ENCODE measurements at places on chromosomes 16 and 17.
A peak's percentile ranks its signal among the peaks of the same experiment; 100 is the strongest.

GRCh38 chr17:65434251-65434650 lies 127.2 kb downstream of the AXIN2 start:
- no peak for DNase-seq

DNA sequence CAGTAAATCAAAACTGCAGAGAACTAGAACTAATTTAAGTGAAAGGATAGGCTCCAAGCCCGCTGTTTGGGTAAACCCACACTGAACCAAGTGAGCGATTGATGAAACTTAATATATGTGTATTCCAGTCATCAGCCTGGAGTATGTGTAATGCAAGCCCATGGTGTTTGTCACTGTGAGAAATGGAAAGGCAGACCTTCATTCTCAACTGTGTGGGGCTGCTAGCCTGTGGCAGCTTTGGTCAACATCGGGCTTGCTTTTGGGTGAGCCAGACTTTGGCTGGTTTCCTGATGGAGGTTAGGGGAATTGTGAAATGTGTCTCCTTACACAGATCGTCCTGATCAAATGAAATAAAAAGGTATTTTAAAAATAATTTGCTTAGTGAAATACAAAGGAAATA lies 279.9 kb downstream of the IRX3 start:
- DNase-seq = no peak

DNA sequence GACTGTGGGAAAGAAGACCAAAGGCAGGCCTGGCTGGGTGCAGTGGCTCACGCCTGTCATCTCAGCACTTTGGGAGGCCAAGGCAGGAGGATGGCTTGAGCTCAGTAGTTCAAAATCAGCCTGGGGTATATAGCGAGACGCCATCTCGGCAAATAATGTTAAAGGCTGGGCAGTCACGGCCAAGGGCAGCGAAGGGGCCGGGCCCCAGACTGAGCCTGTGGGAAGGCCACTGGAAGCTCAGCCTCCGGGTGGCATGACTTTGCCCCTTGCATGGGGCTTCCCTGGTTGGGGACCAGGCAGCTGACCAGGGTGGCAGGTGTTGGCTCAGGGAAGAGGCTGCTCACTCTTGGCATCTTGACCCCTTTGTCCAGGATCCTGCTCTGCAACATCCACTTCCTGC lies 14.0 kb upstream of the CD300LD start:
- DNase-seq = no peak

DNA sequence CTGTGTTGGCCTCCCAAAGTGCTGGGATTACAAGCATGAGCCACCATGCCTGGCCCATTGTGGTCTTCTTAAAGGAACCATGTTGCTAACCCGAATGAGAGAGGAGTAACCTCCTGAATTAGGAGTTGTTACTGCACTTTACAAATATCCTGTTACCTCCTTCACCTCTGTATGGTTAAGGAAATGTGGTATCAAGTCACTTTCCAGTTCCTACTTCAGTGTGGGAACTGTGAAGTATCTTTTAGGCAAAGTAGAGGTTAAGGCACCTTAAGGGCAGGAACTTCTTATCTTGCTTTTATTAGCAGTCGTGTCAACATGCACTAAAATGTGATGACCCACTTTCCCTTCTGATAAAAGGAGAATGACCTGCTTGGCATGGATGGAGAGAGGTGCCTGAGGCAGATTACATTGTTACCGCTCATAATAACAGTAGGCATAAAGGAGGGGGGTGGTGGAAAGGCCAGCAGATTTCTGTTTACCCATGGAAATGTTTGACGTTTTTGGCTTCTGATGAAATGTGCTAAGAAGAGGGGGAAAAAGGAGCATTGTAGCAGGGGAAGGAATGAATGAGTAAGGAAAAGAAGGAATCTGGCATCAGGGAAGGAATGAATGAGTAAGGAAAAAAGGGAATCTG lies 28.5 kb downstream of the FTO start:
- no peak for DNase-seq

- no peak for DNase-seq
These were observed 34.4 kb downstream of the CDRT4 start for GRCh38 chr17:15432807-15433611.

- DNase-seq = no peak
These were observed 18.5 kb downstream of the RSPRY1 start for GRCh38 chr16:57204675-57205074.

GRCh38 chr17:68870161-68870826 lies 84.9 kb downstream of the ABCA8 start:
- no peak for DNase-seq

DNA sequence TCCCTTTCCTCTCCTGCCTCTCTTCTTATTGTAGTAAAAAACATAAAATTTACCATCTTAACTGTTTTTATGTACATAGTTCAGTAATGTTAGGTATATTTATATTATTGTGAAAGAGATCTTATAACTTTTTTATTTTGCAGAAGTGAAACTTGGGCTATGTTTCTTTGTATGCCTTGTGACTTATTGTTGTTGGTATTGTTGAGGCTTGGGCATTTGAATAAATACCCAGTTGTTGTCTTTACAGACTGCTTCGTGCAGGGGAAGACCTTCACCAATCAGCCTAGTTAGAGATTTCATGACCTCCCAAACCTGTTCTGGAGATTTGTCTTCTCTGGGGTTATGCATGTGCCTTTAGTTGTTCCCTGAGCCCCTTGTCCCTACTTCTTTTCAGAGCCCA lies 31.9 kb downstream of the REXO5 start:
- DNase-seq = no peak

- peak; percentile 12 for DNase-seq
These were observed 68.9 kb upstream of the SDK2 start for GRCh38 chr17:73713136-73713535.

- no peak for DNase-seq
These were observed 947 bp downstream of the DDX42 start for GRCh38 chr17:63774969-63775265.

- DNase-seq = no peak
These were observed 197.3 kb upstream of the SDK2 start for GRCh38 chr17:73841431-73842060.

- DNase-seq = no peak
These were observed 5.2 kb upstream of the CDH11 start for GRCh38 chr16:65126845-65127624.

GRCh38 chr16:47644661-47645060 lies 183.5 kb downstream of the PHKB start:
- DNase-seq = no peak

- no peak for DNase-seq
These were observed 4.7 kb downstream of the NOD2 start for GRCh38 chr16:50697881-50698767.

DNA sequence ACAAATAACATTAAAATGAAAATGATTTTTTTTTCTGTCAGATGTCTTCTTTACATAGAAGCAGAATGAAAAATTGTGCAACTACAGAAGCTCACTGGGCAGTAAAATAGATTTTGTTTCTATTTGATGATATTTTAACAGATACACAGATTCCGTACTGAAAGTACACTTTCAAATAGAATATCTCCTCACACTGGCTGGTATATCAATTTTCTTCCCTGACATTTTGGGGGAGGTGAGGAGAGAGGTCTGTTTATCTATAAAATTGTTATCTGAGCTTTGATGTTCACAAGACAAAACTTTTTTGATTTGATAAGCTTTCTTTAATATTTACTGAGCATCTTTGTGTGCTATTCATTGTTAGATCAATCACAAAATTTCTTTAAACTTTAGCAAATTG lies 124.3 kb upstream of the NACA2 start:
- no peak for DNase-seq

DNA sequence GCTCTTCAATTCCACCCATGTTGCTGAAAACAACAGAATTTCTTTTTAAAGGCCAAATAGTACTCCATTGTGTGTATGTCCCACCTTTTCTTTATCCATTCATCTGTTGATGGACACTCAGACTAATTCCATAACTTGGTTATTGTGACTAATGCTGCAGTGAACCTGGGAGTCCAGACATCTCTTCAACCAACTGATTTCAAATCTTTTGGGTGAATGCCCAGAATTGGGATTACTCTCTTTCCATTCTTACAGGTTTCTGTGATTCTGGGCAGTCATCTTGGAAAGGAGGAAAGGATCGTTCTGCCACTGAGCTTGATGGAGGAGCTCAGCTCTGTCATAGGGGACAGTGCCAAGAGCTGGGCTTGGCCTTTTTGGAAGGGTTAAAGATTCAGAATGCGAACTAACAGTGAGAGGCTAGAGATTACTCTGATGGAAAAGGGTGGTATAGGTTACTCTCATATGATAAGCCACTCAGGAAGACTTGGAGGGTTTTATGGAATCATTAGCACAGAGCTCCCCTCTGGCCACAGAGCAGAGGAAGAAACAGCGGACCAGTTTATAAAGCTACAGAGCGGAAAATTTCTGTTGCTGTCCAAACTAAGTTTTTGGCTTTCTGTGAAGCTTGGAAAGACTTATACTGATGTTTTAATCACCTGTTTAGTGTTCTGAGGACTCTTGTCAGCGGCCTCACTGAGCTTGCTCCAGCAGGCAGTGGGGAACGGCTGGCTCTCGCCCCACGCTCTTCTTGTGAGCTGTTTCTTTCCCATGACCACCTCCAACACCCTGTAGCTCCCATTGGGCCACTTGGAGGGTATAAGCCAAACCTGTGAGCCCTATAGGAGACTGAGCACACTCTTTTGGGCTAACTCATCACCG lies 48.3 kb downstream of the HIC1 start:
- DNase-seq = no peak

DNA sequence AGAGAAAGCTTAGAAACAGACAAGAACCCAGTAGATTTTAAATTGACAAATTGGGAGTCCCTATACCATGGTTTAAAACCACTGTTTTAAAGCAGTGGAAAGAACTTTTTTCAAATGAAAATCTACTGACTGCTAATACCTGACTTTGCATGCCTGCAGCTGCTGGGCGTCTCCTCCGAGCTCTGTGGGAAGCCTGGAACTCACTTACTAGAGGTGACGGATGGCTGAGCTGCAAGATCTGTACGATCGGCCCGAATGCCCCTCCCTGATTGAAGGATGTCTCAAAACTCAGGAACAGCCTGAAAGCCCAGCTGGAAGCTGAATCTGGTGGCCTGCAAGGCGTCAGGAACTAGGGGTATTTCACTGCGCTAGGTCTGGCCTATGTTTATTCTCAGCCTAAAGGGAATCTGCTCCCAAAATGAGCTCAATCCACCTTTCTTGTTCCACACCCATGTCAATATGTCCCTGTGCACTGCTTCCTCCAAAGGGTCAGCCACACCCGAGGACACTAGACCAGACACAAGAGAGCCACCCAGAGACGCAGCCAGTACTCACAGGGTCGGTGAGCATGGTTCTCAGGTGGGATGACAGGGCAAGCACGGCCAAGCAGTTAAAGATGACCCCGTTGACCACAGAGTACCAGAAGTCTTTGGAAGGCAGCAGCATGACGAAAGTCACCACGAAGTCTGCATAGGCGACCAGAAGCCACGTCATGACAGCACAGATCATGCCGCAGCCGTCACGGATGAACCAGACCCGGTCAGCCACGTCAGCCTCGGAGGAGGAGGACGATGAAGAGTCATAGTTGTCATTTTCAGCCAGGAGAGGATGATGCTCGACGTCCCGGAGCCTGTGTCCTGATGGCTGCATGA lies 21.4 kb downstream of the ZDHHC7 start:
- no peak for DNase-seq

- DNase-seq = no peak
These were observed 57.4 kb upstream of the TEKT3 start for GRCh38 chr17:15398736-15399331.

DNA sequence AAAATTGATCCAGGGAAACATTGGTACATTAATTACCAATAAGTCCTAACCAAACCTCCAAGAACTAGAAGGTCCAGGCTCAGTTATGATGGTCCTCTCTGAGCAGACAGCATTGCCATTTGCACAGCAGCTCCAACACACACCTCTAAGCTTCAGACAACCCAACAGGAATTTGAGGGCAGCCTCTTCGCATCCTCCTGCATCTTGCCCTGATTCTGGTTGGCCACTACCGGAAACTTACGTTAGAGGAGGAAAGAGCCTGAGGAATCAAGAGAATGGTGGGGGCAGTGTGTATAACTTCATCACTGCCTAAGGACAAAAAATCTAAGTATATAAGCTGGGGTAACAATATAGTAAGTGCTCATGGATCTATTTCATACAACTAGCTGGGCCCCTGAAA lies 15.7 kb downstream of the FAM117A start:
- no peak for DNase-seq

GRCh38 chr16:56800355-56800754 lies 64.7 kb upstream of the SLC12A3 start:
- no peak for DNase-seq

GRCh38 chr17:79541056-79541850 lies 69.6 kb downstream of the RBFOX3 start:
- DNase-seq = no peak

- DNase-seq = no peak
These were observed 873 bp downstream of the PSME3IP1 start for GRCh38 chr16:57184887-57185445.

DNA sequence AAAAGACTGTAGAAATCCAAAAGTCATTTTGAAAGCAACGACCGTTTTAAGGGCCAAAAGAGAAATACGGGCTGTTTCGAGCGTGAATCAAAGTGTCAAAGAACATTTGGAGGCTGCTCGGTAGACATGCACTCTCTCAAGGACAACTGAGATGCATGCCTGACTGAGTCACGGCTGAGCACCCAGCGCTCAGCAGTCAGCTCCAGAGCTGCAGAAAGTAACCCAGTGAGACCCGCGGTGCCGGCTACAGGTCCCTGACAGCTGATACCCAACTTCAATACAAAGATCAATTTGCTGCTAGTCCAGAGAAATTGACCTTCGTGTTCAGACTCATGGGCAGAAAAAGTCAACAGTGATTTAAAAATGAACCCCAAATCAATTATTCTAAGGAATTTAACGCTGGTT lies 214.9 kb downstream of the STX8 start:
- DNase-seq = no peak

- no peak for DNase-seq
These were observed 139.2 kb downstream of the TOX3 start for GRCh38 chr16:52407778-52408177.

GRCh38 chr17:9703781-9704082 lies 58.4 kb downstream of the USP43 start:
- DNase-seq = no peak

DNA sequence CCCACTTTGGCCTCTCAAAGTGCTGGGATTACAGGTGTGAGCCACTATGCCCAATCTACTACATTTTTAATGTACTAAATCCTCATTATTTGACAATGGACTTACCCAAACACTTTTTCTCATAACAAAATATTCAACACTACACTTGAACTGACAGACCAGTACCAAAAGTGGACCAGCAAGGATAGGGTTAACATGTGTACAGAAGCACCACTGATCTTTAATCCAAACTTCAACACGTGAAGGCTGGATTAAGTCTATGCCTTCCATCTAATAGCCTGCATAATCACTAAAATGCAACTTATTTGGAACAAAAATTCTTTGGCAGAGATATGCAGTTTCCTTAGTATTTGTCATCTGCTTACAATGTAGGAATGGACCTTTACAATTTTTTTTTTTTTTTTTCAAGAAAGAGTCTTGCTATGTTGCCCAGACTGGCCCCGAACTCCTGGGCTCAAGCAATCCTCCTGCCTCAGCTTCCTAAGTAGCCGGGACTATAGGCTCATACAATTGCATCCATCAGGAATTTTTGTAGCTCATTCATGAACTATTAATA lies 60.0 kb upstream of the BCAR1 start:
- no peak for DNase-seq
